Esophagus muscularis mucosa (tissue), 4 donors: ENCODE measurements at places on chromosomes 16 and 17. TPM values are rescaled to one million over a fixed set of nuclear protein-coding genes. Genes with fewer than 3 reads are reported as not detected.

Gene TCAP
- 2.1 TPM for total RNA-seq

Gene CARD14
- total RNA-seq, result 0.32 TPM

Gene RBFOX1
- not detected for total RNA-seq

Gene OTOP2
- total RNA-seq, result not detected

Gene MARF1
- total RNA-seq, result 55.1 TPM

Gene PNMT
- total RNA-seq, result 9.4 TPM

Gene C17orf78
- total RNA-seq, result not detected

Gene FOXF1
- 68.8 TPM for total RNA-seq

- H3K27me3 ChIP-seq, result no peaks in the 10 kb centered on the region
- H3K27ac ChIP-seq, result no peak overlapping the region
- no peaks in the 10 kb centered on the region for H3K36me3 ChIP-seq
- no peak overlapping the region for H3K4me3 ChIP-seq
Observed at GRCh38 chr17:72031219-72031884, 89.5 kb upstream of the SOX9 start.

GRCh38 chr17:16027708-16028584 is 28.3 kb downstream of the TTC19 start:
- H3K4me1 ChIP-seq, result peaks cover 5% of the 10 kb centered on the region
- H3K27me3 ChIP-seq, result no peaks in the 10 kb centered on the region
- H3K27ac ChIP-seq, result peak overlapping the region; percentile 66
- H3K36me3 ChIP-seq, result peaks cover 47% of the 10 kb centered on the region
- no peak overlapping the region for H3K4me3 ChIP-seq

GRCh38 chr17:17084317-17084835 is 42.1 kb downstream of the MPRIP start:
- H3K4me3 ChIP-seq, result no peak overlapping the region
- DNase-seq, result no peak
- H3K27ac ChIP-seq, result no peak overlapping the region
- H3K27me3 ChIP-seq, result no peaks in the 10 kb centered on the region

GRCh38 chr17:67696347-67696746 is 21.4 kb upstream of the NOL11 start:
- H3K36me3 ChIP-seq, result peaks cover 30% of the 10 kb centered on the region
- no peak overlapping the region for H3K4me3 ChIP-seq
- DNase-seq, result no peak
- H3K27me3 ChIP-seq, result no peaks in the 10 kb centered on the region

DNA sequence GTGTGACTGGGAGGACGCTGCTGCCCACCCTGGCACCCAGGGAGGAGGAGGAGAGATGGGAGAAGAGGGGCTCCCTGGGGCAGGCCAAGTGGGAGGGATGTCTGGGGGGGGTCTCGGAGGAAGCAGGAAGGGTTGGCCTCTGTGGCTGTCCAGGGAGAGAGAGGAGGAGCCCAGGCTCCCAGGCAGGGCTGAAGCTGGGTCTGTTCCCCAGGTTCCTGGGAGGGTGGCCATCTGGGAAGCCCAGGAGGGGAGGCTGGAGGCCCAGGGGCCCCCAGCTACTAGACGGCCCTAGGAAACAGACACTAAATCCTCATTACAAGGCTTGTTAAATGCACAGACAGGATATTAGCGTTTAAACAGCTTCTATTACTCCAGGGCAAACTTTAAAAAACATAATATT is 139.8 kb downstream of the ENGASE start:
- peaks cover 98% of the 10 kb centered on the region for H3K27me3 ChIP-seq
- no peaks in the 10 kb centered on the region for H3K4me1 ChIP-seq
- no peak for DNase-seq
- H3K4me3 ChIP-seq, result no peak overlapping the region
- no peak overlapping the region for H3K27ac ChIP-seq
- H3K36me3 ChIP-seq, result no peaks in the 10 kb centered on the region

- no peak overlapping the region for H3K4me3 ChIP-seq
- no peaks in the 10 kb centered on the region for H3K4me1 ChIP-seq
Observed at GRCh38 chr16:60170196-60170595, 1436.1 kb upstream of the GOT2 start.

- H3K36me3 ChIP-seq, result no peaks in the 10 kb centered on the region
- H3K27me3 ChIP-seq, result no peaks in the 10 kb centered on the region
- H3K27ac ChIP-seq, result peak overlapping the region; percentile 13
- no peak overlapping the region for H3K4me3 ChIP-seq
Observed at GRCh38 chr16:14428043-14428442, 202.0 kb downstream of the PARN start.

DNA sequence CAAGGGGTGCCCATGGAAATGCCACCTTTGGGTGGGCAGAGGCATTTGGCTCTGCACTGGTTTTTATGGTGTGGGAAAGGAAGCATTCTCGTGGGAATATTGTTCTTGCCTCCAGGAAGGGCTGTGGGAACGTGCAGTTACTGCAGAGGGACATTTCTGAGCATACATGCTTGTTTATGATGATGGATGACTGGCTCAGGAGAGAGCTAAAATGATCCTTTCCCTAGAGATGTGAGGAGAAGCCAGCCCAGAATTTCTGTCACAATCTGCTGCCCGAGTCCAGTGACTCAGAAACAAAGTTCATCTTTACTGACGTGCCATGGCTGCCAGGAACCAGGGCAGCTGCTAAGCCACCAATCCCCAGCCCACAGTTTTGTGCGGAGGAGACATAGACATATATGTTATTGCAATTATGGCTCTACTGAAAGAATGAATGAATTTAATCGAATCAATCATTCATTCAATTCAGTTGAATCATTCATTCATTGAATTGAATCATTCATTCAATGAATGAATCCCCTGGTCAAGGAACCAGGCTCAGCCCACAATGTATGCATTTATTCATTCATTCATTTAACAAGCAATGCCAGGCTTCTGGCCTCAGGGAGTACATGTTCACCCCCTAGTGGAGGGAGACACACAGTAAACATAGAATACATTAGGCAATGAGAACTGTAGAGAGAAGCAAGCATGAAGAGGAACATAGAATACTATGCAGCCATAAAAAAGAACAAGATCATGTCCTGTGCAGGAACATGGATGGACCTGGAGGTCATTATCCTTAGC is 414.4 kb upstream of the HSBP1 start:
- H3K27me3 ChIP-seq, result no peaks in the 10 kb centered on the region
- H3K4me3 ChIP-seq, result no peak overlapping the region
- no peak overlapping the region for H3K27ac ChIP-seq
- no peaks in the 10 kb centered on the region for H3K36me3 ChIP-seq

DNA sequence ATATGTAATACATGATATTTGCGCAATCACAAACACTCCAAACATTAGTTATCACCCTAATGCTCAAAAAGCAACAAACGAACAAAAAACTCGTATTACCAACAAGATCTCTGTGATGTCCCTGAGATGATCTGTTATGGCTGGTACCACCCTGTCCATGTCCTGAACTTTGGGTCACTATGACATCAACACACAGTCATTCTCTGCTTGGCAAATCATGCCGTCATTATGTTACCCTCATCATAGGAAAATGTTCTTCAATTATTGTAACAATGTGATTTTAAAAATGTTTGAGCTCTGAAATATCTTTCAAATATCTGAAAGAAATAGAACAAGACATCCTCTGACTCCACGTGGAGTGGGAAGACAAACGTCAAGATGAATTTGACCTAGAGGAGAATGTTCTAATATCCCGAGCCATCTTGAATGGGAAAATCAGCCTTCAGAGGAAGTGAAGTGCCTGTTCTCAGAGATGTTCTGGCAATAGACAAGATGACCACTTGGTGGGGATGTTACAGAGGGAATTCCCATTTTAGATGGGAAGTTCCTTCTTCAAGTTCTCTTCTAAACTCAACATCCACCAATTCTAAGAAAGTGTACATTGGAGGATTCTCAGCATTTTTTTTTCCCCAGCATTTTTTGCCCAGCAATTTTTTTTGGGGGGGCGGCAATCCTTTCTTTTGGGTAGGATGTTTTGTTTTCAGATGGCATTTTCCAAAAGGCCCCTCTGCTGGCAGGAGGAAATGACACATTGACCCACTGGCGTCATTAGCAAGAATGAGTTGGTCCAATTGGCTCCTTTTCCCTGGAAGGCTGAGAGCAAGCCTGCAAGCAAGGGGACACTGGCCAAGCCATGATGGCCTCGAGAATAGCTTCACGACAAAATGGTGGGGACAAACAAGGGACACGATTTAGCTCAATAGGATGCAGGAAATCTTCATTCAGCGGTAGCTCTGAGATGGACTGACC is 3.7 kb upstream of the HSD17B2 start:
- no peaks in the 10 kb centered on the region for H3K36me3 ChIP-seq
- no peak overlapping the region for H3K4me3 ChIP-seq
- no peak overlapping the region for H3K27ac ChIP-seq
- no peak for DNase-seq
- H3K4me1 ChIP-seq, result no peaks in the 10 kb centered on the region

GRCh38 chr16:48310908-48311641 is 63.7 kb upstream of the ABCC11 start:
- H3K27ac ChIP-seq, result no peak overlapping the region
- no peak for DNase-seq
- peaks cover 29% of the 10 kb centered on the region for H3K36me3 ChIP-seq
- H3K4me1 ChIP-seq, result no peaks in the 10 kb centered on the region

- no peaks in the 10 kb centered on the region for H3K27me3 ChIP-seq
- DNase-seq, result no peak
- no peak overlapping the region for H3K27ac ChIP-seq
Observed at GRCh38 chr16:12340151-12340733, 363.7 kb downstream of the SNX29 start.

DNA sequence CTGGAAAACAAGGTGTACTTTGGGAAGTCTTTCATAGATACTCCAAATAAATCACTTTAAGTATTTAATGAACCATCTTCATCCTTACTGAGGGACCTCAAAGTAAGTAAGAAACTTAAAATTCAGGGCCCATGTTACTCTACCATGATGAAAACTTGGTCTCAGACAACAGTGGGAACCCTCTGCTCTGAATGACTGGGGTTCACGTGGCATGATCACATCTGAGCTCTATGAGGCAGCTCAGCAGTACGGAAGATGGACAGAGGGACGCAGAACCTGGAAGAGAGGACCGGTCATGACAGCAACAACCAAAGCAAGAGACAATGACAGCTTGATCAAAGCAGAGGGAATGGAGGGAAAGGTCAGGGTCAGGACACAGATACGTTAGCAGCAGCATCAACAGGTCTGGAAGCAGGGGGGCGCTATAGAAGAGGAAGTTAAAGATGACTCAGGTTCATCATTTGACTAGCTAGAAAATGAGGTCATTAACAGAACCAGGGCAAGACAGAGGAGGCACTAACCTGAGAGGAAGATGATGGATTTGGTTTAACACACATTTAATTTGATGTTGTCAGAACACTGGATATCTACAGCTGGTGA is 9.5 kb downstream of the XPO6 start:
- H3K36me3 ChIP-seq, result peaks cover 10% of the 10 kb centered on the region
- peaks cover 12% of the 10 kb centered on the region for H3K4me1 ChIP-seq
- no peak for DNase-seq
- no peak overlapping the region for H3K27ac ChIP-seq

GRCh38 chr17:400257-400656 is 47.6 kb upstream of the RPH3AL start:
- peaks cover 5% of the 10 kb centered on the region for H3K27me3 ChIP-seq
- no peak for DNase-seq
- no peak overlapping the region for H3K4me3 ChIP-seq

- no peaks in the 10 kb centered on the region for H3K27me3 ChIP-seq
- no peaks in the 10 kb centered on the region for H3K36me3 ChIP-seq
- no peak overlapping the region for H3K4me3 ChIP-seq
Observed at GRCh38 chr17:64254755-64255154, 8.3 kb downstream of the TEX2 start.

DNA sequence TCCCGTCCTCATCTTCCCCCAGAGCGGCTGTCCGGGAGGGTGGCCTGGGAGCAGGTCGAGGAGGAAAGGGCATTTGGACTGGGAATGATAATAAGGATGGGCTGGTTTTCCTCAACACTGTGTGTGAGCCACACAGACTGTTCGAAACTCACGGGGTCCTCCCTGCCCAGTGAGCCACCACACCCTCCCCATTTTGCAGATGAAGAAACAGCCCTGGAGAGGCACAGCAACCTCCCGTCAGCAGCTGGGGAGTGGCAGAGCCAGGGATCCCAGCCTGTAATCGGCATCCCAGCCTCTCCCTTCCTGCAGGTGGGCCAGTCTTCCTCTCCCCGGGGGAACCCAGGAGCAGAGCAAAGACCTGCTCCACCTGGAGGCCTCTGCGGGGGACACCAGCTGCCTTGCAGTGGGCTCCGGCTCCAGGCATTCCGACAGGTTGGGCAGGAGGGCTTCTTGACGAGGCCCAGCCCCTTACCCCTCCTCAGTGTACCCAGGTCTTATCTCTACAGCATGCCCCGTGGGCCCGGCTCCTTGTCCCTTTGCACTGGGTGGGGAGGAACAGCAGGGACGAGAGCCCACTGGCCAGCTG is 23.8 kb downstream of the ENGASE start:
- no peak overlapping the region for H3K4me3 ChIP-seq
- H3K4me1 ChIP-seq, result peaks cover 12% of the 10 kb centered on the region
- no peak overlapping the region for H3K27ac ChIP-seq
- H3K27me3 ChIP-seq, result no peaks in the 10 kb centered on the region
- H3K36me3 ChIP-seq, result no peaks in the 10 kb centered on the region

DNA sequence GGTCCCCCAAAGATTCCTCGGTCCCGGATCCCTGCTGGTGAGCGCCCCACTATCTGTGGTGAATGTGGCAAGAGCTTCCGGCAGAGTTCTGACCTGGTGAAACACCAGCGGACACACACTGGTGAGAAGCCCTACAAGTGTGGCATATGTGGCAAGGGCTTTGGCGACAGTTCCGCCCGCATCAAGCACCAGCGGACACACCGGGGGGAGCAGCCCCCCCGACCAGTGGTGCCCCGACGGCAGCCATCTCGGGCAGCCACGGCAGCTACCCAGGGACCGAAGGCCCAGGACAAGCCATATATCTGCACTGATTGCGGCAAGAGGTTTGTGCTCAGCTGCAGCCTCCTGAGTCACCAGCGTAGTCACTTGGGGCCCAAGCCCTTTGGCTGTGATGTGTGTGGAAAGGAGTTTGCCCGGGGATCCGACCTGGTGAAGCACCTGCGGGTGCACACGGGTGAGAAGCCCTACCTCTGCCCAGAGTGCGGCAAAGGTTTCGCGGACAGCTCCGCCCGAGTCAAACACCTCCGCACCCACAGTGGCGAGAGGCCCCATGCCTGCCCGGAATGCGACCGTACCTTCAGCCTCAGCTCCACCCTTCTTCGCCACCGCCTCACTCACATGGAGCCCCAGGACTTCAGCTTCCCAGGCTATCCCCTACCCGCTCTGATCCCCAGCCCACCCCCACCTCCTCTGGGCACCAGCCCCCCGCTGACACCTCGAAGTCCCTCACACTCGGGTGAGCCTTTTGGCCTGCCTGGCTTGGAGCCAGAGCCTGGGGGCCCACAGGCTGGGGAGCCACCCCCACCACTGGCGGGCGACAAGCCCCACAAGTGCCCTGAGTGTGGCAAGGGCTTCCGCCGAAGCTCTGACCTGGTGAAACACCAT is 2.8 kb downstream of the ZNF48 start:
- no peak overlapping the region for H3K4me3 ChIP-seq
- H3K36me3 ChIP-seq, result peaks cover 22% of the 10 kb centered on the region
- H3K27ac ChIP-seq, result no peak overlapping the region
- H3K4me1 ChIP-seq, result peaks cover 24% of the 10 kb centered on the region
- no peaks in the 10 kb centered on the region for H3K27me3 ChIP-seq
- DNase-seq, result no peak

- H3K27ac ChIP-seq, result no peak overlapping the region
- no peaks in the 10 kb centered on the region for H3K4me1 ChIP-seq
- no peaks in the 10 kb centered on the region for H3K36me3 ChIP-seq
- no peak for DNase-seq
- peaks cover 4% of the 10 kb centered on the region for H3K27me3 ChIP-seq
Observed at GRCh38 chr17:73394512-73395450, 83.0 kb upstream of the CDC42EP4 start.
